ENCODE measurements at places on chromosomes 11 and 22. TPM values are rescaled to one million over a fixed set of nuclear protein-coding genes. Genes with fewer than 3 reads are reported as not detected.

The DMC1 gene
- total RNA-seq, result 2.7 TPM

The MED15 gene
- 22.0 TPM for total RNA-seq

The CLTCL1 gene
- total RNA-seq, result 7.8 TPM

The FOLR2 gene
- total RNA-seq, result not detected

The SPDYC gene
- not detected for total RNA-seq

The IL10RA gene
- total RNA-seq, result not detected

The BEST1 gene
- 7.3 TPM for total RNA-seq

The RTN4RL2 gene
- total RNA-seq, result 0.09 TPM

Data from smooth muscle cell of bladder (primary cell).